Hematopoietic multipotent progenitor cell treated with erythropoietin and hydrocortisone succinate and interleukin-3 and kit ligand, for 8 days (in vitro differentiated cells): ENCODE measurements at places on chromosomes 2 and 18.

DNA sequence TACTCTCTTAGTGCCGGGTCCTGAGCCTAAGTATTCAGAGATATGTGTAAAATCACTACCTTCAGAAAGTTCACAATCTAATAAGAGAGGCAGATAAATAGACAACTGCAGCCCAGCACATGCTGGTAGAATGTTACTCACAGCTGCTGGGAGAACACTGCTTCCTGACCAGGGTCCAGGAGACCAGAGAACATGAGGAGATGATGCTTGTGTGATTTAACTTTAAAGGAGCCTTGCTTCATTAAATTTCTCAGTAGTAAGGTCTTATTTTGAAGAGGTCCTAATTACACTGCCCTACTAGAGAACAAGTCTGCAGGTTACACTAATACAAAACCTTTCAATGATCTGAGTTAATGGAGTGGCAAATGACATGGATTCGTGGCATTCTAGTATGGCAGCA is 209.9 kb upstream of the TRIB2 start:
- DNase-seq, result no peak

DNA sequence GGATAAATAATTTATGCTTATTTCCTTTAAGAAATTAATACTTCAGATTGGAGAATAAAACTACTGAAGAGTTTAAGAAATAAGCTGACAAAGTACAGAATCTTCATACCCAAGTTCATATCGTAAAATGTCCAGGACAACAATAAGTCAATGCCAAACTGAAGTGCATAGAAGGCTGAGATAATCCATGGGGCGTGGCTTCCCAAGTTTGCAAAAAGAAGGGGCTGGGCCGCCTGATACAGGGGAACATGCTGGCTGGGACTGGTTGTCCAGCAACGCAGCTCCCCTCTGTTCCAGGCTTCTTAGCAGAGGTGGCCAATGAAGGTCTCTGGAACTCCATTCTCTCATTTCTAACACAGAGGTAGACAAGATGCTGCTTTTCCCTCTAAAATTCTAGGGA is 189.5 kb upstream of the SPOPL start:
- no peak for DNase-seq

DNA sequence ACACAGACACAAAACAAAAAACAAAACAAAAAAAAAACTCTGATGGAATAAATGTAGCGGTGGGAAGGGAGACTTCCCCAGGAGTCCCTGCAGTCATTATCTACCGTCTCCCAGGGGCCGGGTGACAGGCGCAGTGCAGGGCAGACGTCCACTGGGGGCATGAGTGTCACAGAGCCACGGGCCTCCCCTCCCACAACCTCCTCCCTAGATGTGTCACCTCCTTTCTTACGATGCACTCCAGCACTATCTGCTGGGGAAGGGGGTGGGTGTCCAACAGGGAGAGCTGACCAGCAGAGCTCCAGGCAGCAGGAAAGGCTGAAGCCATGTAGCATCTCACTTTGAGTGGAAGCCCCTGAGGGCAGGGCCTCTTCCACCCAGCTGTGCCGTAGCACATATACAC is 84.5 kb downstream of the LONRF2 start:
- peak; percentile 4 for DNase-seq

DNA sequence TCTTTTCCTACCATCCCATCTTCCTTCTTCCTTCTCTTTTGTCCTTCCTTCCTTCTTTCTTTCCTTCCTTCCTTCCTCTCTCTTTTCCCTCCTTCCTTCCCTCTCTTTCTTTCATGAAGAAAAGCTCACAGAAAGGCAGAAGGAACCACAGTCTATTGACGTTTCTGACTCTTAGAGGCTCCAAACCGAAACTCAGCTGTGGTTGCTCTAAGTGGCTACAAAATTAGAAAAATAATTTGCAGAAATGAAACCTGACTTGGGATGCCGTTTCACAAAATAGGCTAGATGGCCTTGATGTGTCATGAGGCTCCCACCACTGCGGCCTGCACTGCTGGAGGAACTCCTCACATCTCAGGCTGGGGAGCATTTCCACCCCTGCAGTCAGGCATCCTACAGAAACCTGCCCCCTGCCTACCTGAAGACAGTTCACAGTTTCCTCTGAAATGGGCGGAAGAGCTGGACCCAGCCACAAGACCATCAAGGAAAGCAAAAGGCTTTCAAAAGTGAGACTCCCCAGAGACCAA is 165.6 kb downstream of the SMAD7 start:
- DNase-seq, result no peak

GRCh38 chr2:233375490-233376314 is 21.4 kb downstream of the DGKD start:
- no peak for DNase-seq

GRCh38 chr2:112597537-112598322 is 13.3 kb downstream of the CHCHD5 start:
- no peak for DNase-seq

DNA sequence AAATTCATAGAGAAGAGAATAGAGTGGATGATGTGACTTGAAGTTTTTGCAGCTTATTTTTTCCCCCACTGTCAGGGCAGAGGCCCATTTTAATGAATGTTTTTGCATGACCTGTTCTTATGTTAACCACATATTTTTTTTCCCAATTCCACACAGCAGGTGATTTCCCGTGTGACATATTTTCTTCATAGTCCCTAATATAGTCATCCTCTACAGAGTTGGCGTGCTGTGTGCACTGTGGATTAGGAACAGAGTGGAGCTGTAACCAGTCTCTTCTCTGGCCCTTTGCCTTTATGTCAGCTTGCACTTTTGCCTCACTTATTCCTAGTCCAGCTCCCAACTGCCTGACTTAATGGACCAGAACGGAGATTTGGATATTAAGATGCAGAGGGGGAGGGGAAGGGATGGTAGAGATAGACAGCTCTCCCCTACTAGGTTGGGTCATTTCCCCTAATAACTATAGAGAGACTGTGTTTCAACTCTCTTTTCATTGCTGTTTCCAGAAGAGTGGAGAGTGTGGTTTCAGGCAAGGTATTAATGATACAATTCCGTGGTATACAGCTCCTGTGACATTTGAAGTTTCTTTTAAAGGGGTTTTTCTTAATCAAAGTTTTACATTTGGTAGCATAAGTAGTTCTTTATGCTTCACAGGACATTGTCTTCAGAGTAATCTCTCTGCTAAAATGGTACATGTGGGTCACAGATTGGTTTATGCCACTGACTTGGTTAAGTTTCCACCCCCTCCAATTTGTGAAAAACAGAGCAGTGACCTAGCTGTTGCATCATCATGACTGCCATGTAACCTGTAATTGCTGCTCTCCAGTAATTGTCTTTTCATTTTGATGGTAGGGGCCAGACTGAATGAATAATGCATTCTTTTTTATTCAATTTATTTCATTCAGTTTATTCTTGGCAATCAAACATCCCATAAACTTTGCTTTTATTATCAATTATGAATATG is 161.3 kb downstream of the HAUS1 start:
- no peak for DNase-seq

- no peak for DNase-seq
Observed at GRCh38 chr2:231387904-231388724, 7.4 kb upstream of the B3GNT7 start.

DNA sequence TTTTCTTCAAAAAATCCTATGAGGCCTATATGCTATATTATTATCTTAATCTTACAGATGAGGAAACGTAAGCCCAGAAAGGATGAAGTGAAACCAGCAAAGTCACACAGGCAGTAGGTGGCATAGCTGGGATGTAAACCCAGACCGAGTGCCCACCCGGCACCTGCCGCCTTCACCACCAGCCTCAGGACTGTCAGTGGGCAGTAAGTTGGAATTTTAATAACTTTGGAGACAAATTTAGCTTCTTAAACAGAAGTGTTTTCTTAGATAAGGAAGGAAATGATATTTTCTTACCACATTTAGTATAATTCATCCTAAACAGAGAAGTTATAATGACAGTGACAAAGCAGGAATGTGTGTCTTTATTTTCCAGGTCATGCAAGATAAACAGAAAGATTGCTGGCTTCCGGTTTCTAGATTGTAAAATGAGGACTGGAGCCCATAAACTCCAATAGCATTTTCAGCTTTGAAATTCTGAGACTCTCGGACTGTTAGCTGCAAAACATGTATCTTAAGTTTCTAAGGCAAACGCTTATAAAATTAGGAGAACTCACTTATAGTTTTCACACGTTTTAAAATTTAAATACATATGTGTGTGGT is 59.3 kb downstream of the CD8B2 start:
- DNase-seq, result no peak

DNA sequence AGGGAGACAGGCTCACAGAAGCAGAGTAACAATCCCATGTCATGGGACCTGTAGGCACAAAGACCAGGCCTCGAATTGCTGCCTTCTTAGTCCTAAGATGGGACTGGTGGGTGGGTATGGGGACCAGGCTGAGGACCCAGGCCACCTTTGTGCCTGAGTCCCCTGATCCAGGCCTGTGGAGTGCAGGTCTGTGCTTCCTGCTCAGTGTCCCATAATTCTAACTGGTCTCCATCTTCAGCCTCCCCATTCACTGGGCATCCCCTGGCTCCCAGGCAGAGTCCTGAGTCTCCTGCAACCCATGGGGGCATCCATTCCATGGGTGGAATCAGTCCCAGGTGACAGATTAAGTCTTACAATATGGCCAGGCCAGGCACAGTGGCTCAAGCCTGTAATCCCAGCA is 83.9 kb downstream of the SMAD7 start:
- DNase-seq, result no peak

DNA sequence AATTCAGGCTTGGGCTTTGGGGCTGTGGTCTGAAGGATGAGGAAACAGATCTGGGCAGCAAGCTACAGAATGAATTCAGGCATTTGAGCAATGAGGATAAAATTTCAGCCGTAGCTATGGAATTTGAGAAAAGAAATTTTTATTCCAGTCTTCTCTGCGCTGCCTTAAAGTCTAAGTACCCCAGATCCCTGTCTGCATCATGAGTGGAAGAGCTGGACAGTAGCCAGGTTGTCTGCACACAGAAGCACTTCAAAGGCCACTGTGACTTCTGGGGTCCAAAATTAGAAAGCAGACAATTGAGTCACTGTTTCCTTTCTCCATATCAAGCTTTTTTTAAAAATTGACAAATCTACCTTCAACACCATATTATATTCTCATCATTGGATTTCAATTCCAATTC is 787.6 kb upstream of the GCFC2 start:
- DNase-seq, result no peak

DNA sequence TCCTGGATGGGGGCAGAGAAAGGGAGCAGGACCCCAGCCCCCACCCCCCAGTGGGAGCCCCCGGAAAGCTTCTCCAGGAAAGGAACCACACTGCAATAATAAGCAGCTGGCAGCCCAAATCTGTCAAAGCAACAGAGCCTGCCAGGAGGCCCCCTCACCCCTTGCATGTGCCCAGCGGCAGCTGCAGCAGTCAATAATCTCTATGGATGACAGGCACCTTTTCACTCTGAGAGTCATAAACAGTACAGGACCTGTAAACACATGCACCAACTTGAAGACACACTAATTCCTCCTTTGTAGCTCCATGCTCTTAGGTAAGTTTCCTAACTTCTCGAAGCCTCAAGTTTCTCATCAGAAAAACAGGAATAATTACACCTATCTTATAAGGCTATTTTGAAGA is 26.2 kb upstream of the KDM3A start:
- no peak for DNase-seq

GRCh38 chr2:85385746-85386145 is 24.4 kb downstream of the CAPG start:
- DNase-seq, result no peak

DNA sequence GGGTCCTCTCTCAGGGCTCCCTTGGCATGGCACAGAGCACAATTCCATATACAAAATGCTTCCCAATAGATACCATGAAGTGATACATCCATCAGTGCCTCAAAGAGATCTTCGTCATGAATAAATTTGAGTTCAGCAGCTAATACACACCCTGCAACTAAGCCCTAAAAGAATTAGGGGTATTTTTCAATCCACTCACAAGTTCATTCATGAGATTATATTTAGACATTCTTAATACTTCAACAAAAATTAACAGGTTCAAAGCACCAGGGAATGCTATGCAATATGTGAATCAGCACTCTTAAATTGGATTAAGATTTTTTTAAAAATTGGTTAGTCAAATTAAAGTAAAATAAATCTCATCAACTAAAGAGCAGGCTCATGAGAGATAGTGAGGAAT is 79.7 kb downstream of the PID1 start:
- DNase-seq, result no peak

- DNase-seq, result no peak
Observed at GRCh38 chr2:8612734-8613179, 69.1 kb upstream of the ID2 start.

GRCh38 chr2:26678035-26678434 is 14.5 kb upstream of the KCNK3 start:
- no peak for DNase-seq

DNA sequence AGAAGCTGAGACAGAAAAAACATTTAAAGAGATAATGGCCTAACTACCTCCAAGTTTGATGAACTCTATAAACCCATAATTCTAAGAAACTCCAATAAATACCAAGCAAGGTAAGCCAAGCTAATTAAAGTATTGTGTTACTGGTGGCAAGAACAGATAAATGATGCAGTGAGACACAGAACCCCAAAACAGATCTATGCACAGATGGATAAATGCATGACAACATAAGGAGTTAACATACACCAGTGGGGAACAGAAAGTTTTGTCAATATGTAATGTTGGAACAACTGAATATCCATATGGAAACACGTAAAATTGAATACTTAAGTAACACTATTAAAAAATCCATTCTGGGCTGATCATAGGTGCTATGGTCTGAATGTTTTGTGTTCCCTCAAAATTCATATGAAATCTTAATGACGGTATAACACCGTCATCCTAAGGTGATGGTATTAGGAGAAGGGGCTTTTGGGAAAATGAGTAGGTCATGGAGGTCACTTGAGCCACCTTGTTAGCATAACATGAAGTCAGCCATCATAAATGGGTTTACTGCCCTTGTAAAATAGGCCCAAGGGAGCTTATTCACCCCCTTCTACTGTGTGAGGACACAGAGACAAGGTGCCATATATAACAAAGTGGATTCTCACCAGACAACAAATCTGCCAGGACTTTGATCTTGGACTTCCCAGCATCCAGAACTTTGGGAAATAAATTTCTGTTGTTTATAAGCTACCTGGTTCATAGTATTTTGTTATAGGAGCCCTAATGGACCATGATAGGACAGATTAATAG is 86.3 kb downstream of the SLC66A3 start:
- DNase-seq, result no peak

- peak; percentile 11 for DNase-seq
Observed at GRCh38 chr18:62784338-62784965, 69.1 kb downstream of the PHLPP1 start.

- DNase-seq, result no peak
Observed at GRCh38 chr18:75261430-75262223, 51.0 kb downstream of the TSHZ1 start.

GRCh38 chr2:237625216-237625705 is 2.1 kb upstream of the LRRFIP1 start:
- DNase-seq, result no peak

- DNase-seq, result peak; percentile 51
Observed at GRCh38 chr2:33598561-33599174, 431 bp downstream of the FAM98A start.

DNA sequence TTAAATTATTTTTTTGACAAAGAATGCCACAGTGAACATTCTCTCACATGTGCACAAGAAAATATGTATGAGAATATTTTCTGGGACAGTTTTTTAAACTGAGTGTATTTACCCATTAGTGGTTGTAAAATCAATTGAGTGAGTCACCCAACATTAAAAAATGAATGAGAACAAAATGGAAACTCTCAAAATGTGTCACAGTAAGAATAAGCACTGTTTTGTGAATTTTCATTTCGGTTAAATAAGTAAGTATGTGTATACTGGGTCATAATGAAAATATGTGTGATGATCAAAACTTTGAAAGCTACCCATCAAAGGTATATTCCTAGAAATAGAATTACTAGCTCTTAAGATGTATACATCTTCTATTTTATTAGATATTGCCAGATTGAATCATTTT is 11.6 kb downstream of the BABAM2 start:
- no peak for DNase-seq

- DNase-seq, result no peak
Observed at GRCh38 chr2:46862514-46862913, 53.1 kb downstream of the MCFD2 start.
